Mucosa of descending colon (tissue), 3 donors: ENCODE measurements at places on chromosomes 2 and 18. TPM values are rescaled to one million over a fixed set of nuclear protein-coding genes. Genes with fewer than 3 reads are reported as not detected.

- no peak for DNase-seq
Measured at GRCh38 chr2:113755035-113755834, 1.2 kb downstream of the SLC35F5 start.

- DNase-seq, result no peak
Measured at GRCh38 chr2:133821107-133821760, 253.0 kb upstream of the NCKAP5 start.

GRCh38 chr18:24104486-24104885 is 34.4 kb upstream of the CABYR start:
- no peak for DNase-seq

DNA sequence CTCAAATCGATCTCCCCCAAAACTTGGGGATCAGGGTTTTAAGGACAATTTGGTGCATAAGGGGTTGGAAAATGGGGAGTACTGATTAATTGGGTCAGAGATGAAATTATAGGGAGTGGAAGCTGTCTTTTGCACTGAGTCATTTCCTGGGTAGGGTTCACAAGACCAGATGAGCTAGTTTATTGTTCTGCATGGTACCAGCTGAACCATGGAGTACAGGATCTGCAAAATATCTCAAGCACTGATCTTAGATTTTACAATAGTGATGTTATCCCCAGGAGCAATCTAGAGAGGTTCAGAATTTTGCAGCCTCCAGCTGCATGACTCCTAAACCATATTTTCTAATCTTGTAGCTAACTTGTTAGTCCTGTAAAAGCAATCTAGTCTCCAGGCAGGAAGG is 73.1 kb downstream of the CPO start:
- no peak for DNase-seq

- DNase-seq, result no peak
Measured at GRCh38 chr2:190683802-190684201, 34.9 kb downstream of the NAB1 start.

- no peak for DNase-seq
Measured at GRCh38 chr2:129905664-129906081, 73.8 kb upstream of the RAB6C start.

DNA sequence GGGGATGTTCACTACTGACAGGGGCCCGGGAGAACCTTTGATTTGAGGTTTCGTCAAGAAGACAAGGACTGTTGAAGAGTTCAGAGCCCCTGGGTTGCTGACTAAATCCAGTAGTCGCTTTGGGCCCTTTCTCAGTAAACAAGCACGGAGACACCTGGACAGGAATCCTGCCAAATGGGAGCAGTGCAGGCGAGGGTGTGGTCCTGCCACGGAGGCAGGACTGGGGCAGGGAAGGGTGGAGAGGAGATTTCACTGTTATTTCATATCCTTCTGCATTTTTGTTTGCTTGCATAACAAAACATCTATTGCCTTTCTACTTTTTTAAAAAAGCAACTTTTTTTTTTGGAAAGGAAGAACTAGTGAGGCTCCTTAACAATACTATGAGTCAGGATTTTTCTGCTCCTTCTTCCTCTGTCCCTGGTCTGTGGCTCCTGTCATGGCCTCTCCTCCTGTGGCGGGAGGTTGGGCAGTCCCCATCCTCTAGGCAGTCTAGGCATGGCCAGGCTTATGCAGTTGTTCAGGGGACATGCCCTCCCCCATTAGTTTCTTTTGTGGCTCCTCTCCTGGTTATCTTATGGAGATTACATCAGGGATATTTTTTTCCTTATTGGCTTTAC is 57.7 kb downstream of the ARHGEF4 start:
- DNase-seq, result no peak

DNA sequence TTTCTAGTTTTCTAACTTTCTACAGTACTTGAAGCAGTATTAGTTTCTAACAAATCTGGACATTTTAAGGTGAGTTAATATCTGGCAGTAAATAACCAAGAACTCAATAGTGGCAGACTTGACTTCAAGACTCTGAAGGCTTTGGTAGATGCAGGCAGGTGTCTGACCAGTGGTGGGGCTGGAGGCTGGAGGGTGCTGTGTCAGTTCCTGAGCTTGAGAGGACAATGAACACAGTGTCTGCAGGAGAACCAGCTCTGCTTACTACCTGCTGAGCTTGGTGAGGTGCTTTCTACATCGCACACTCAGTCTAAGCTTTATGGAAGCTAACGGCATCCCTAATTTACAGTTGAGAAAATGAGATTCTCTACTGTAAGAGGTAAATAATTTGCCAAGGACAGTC is 21.2 kb downstream of the ALLC start:
- no peak for DNase-seq

DNA sequence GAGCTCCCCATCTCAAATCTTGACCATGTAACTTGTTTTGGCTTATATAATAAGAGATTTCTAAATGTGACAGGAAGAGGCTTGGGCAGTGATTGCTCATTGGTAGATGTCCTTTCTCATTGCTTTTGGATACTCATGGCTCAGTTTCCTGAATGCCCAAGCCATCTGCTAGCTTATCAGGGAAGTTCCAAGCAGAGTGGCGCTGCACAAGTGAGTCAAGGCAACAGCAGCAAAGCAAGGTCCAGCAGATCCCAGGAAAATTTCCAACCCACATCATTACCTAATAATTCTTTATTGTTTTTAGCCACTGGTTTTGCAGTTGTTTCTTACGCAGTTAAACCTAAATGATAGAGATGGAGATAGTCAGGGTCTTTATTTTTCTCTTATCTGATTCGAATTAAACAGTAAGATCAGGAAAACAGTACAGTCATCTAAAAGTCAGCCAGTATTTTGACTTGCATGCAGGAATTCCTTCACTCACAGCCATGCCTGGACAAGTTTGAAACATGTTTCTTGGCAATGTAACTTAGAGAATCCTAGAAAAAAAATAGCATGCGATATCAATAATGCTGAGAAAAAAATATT is 349.7 kb upstream of the TMEFF2 start:
- no peak for DNase-seq

Gene ANKRD12
- total RNA-seq, result 108 TPM

Gene RAX
- total RNA-seq, result not detected

Gene GALR1
- total RNA-seq, result 0.92 TPM

Gene DES
- total RNA-seq, result 359 TPM
